NCI-H460 (cell line): ENCODE measurements at places on chromosomes 2 and 18. TPM values are rescaled to one million over a fixed set of nuclear protein-coding genes. Genes with fewer than 3 reads are reported as not detected.

- DNase-seq: no peak
These were observed 481.9 kb downstream of the CDH2 start for GRCh38 chr18:27695052-27695451.

DNA sequence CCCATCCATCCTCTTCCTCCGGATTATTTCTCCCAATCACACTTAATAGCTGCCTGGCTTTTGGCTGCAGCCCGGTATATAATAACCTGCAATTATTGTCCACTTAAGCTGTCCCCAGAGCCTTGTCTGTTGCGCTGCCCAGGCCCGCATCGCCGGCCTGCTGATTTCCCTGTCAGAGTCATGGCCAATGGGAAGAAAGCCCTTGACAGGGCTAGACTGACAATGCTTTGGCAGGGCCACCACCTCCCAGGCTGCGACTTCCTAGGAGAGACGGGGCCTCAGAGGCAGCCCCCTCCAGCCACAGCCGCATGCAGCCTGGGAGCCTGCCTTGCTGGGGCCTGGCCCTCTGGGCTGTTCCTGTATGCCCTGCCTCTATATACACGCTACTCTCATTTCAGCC is 10.0 kb upstream of the CELF4 start:
- no peak for DNase-seq

DNA sequence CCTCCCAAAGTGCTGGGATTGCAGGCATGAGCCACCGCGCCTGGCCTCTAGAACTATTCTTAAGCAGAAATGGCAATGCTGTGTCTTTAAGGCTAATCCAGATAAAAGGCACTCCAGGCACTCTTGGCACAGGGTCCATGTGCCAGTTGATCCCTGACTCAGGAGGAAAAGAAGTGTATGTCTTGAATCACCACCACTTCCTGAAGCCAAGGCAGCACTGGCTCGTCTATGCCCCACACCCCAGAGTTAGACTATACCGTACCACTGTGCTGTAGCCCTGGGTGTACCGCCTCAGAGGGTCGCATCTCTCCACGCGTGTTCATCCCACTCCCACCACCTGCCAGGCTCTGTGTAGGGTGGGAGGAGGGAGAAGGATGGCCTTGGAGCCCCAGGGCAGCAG is 9.0 kb downstream of the TNFRSF11A start:
- no peak for DNase-seq

The KIF3C gene
- total RNA-seq: 5.2 and 6.9 TPM in 2 replicates

DNA sequence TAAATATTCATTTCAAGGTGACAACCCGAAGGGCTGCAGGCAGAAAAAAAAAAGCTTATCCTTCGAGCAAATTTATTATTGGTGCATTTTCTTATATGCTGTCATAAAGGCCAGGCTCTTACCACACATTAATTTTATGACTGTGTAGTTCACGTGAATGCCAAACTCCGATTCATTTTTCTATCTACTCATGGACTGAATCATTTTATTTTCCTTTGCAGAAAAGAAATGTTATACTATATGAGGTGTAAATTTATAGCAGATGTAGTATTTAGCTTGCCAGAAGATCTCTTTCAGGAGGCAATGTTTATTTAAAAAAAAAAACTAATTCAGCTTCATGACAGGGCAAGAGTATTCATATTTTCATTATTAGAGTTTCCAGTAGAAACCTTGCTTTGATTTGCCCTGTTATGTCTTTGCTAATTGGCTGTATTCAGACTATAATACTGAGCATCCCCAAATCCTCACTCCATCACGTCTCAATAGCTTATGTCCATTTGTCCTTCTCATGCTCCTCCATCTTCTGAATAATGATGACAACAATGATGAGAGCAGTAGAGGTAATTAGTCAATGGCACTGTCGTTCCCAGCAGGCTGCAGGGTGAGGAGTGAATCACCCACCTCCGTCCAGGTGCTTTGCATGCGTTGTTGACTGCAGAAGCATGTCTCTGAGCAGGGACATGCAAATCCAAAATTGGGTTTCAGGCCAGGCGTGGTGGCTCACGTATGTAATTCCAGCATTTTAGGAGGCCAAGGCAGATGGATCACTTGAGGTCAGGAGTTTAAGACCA is 101.1 kb upstream of the RAB12 start:
- no peak for DNase-seq

The PRR30 gene
- total RNA-seq: not detected in 2 replicates

- DNase-seq: no peak
These were observed 85.8 kb downstream of the SH3RF3 start for GRCh38 chr2:109214651-109215371.
